CD4-positive, alpha-beta T cell treated with Interleukin-12 subunit alpha and Interleukin-12 subunit beta, for 1 hour (primary cell): ENCODE measurements at places on chromosomes 2 and 18.

DNA sequence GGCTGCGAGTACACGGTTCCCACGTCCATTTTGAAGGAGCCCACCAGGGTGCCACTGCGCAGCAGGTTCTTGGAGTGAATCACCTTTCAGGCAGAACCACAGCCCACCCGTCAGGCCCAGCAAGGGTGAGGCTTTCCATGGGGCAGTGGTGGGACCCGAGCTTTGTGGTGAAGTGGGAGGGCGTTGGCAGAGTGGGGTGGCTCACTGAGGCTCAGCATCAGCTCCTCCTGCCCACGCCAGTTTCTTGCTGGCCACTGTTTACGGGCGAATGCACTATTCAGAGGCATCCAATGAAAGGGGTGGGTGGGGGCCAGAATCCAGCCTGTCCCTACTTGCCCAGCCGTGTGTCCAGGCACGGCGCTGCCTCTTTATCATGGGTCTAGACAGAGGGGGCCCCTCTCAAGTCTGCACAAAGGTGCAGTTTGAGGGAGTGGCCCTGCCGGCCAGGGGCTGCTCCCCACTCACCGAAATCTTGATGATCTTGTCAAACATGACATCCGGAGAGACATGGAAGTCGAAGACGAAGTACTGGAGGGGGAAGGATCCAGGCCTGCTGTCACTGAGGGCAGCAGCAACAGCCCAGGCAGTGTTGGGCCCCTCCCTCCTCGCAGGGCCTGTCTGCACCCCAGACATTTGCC, 11.4 kb upstream of the OTOF start:
- DNase-seq, result no peak

- no peak for DNase-seq
Measured at GRCh38 chr2:185952100-185952499, 213.5 kb downstream of the FSIP2 start.

DNA sequence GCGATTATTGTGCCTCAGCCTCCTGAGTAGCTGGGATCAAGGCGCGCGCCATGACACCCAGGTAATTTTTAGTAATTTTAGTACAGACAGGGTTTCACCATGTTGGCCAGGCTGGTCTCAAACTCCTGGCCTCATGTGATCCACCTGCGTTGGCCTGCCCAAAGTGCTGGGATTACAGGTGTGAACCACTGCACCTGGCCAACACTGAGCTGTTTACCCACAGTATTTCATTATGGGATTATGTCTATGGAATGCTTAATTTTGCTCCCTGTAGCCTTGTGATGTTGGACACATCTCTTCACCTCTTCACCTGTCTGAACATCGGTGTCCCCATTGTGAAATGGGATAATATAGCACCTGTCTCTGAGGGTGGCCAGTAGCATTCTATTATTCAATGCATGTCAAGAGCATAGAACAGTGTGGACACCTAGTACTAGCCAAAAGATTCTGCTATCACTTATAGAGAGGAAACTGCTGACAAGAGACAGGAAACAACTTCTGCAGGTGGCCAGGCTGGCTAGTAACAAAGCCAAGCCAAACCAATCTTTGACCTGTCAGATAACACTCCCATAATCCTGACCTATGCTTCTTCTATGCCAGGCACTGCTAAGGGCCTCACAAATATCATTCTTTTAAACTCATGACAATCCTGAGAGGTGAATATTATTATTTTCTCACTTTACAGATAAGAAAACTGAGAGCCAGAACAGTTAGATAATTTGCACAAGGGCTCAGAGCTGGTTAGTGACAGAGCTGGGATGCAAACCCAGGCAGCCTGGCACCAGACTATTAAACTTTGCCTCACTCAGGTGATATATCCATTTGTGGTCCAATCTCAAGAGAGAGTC, 29.4 kb upstream of the REEP1 start:
- DNase-seq, result no peak

- DNase-seq, result peak; percentile 17
Measured at GRCh38 chr2:240655931-240656886, 26.5 kb downstream of the AQP12B start.

GRCh38 chr2:64565949-64566710, 42.0 kb downstream of the AFTPH start:
- no peak for DNase-seq

DNA sequence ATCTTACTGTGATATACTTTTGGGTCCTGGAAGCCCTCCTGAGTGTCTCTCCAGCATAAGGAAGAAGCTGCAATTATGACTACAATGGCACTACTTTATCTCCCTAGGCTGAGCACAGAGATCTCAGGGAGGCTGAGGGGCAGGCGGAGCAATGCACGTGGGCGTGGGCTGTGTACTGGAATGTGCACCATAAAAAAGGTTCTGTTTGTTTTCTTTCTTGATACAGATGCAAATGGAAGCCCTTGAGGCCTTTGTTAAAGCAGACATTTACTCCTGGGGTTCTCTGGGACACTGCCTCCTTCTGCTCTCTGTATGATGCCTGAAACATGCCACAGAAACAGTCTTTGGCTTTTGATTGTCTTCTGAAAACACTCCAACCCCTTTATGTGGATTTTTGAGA, 79.1 kb upstream of the DLX2 start:
- no peak for DNase-seq

- DNase-seq, result no peak
Measured at GRCh38 chr2:53768242-53768542, 588 bp downstream of the CHAC2 start.

DNA sequence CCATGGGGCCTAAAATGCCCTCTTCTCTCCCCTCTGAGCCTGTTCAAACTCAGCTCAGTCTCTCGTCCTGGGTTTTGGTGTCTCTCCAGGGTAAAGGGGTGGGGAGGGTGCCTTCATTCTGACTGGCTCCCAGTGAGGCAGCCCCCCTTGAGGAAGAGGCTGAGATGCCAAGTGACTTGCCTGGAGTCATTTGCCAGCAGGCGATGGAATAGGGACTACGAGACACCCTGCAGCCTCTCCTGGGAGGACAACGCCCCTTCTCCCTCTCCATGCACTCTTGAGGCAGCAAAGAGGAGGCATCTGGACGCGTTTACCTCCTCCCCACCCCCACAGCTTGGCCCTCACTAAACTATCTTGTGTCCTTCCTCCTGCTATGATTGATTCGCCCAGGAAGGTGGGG, 760 bp upstream of the STON1 start:
- no peak for DNase-seq

DNA sequence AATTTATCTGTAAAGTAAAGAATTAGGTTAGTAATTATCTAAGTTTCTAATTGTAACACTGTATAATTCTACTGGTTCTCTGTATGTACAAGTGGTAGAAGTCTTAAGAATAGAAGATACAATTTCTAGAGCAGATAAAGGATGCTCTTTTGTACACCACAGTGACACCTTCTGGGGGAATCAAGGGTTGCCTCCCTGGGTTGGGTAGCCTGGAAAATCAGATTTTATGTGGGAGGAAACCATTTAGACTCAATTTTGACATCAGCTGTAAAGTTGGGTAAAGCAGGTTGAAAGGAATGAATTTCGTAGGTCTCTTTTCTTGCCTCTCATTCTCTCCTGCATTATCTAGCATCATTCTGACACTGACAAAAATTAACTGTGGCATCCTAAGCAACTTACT, 354.8 kb downstream of the DCC start:
- no peak for DNase-seq

DNA sequence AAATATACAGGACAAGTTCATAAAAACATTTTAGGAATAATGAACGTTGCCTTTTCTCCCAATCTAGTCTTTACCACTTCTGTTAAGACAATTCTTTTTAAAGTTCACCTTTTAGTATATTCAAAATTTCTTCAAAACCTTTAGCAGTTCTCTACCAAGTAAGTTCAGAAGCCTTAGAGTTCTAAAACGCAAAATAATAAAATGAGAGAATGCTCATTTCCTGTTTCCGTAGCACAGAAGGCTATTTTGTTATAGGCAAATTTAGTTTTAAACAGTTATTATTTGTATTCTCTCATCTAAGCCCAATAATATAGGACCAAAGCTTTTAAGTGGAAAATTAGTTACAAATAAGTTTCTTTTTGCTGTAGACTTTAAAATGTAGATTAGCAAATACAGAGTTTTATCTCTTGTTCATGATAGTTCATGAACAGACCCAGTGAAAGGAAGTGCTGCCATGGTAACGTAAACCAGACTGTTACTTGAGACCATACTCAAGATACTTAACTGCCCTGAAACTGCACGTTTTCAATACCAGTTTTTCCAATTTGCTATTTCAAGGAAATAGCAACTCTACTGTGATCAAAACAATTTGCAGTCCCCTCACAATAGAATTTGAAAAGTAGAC, 173.1 kb upstream of the STON1 start:
- DNase-seq, result peak; percentile 70

DNA sequence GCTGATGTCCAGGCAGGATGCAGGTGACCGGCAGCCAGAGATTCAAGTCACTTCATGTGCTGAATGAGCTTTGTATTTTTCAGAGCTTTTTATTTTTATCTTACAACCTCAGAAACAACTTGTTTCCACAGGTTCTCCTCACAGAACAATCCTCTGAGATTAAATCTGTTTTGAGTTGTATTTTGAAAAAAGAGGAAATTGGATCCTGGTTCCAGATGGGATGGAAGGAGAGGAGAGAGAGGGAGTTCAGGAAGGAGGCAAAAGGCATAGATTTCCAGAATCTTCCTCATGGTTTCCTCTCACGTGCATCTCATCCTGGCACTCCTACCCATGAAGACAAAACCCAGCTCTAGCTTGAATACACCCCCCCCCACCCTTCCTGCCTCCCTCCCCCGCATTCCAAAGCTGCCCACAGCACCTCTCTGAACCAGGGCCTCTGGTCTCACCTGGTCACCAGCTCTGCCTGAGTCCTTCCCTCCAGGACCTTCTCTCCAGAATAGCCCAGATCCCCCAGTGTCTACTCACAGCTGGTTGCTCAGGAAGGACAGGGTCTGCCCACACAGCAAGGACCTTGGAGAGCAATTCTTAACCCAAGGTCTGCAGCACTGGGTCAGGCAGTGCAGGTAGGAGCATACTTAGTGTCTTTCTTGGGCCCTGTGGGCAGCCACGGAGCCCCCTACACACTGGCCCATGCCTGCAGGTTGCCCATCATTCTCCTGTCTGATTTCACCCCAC, 104.7 kb downstream of the ZFP36L2 start:
- no peak for DNase-seq

GRCh38 chr2:107927034-107927534, 59.2 kb upstream of the SLC5A7 start:
- no peak for DNase-seq

- no peak for DNase-seq
Measured at GRCh38 chr2:222622910-222623309, 33.0 kb downstream of the FARSB start.

- DNase-seq, result no peak
Measured at GRCh38 chr2:108637304-108637669, 82.0 kb upstream of the RANBP2 start.

DNA sequence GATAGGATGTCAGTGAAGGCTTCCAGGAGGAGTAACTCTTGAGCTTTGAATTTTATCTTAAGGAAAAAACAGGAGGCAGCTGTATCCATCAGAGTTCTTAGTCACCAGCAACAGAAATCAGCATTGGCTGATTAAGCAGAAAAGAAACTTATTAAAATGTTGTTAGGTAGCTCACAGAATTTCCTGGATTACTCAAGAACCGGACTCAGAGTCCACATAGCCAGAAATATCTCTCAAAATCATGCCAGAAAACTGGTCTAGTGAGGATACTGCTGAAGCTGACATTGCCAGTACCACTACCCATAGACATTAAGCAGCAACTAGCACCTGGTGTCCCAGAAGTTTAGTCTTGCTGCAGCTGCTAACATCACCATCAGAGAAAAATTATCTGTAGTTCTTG, 10.1 kb upstream of the AFTPH start:
- no peak for DNase-seq

DNA sequence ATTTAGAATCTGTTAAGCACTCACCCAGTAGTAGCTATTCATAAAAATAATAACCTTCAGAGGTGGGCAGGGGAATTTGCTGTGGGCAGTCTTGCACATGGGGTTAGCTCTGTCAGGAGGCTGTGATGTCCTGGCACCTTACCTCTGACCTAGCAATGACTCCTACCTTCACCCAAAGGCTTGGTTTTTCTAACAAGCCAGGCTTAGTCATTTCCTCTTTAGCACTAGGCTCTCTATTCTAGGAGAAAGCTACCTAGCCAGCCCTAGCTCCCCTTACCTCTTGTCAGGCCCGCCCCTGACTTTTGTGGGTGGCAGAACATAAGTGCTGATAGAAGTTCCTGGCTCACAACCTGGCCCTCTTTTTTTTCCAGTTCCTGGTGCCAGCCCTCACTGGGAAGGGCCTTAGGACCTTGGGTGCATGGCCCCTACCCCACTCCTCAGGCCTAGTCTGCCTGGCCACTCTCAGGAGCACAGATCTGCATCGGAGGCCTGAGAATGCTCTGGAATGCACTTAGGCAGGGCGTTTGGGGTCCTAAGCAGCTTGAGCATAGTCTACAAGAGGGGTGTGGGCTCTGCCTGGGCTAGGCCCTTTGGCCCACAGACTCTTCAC, 17.7 kb downstream of the CPLX4 start:
- DNase-seq, result no peak

DNA sequence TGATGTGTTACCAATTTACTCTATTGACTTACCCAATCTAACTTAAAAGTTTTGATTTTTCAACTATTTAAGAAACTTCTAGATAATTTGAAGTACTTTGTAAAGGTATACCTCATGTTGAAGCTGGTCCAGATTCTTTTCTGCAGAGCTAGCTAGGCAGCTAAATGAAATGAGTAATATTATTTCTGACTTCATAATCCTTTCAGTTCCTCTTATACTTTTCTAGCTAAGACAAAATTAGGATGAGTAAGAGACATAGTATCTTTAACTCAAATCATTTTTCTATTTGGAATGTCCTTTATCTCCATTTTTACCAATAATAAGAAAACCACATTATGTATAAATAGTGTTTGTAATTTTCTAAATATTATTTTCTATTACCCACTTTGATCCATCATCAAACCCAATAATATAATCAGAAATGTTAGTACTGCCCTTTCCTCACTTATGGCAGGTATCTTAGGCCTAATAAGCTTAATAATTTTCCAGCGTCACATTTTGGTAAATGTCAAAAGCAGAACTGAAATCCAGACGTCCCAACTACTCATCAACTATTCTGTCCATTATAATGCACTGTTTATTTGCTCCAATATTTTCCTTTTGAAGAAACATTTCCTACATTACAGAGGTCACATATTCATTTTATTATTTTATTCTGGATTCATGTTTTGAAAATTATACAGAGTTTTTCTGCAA, 456.6 kb downstream of the THSD7B start:
- DNase-seq, result no peak

- DNase-seq, result no peak
Measured at GRCh38 chr2:73494031-73494430, 108.4 kb downstream of the ALMS1 start.

GRCh38 chr2:167132906-167133555, 244.8 kb downstream of the XIRP2 start:
- no peak for DNase-seq

- no peak for DNase-seq
Measured at GRCh38 chr2:105294046-105294445, 35.5 kb downstream of the TGFBRAP1 start.

DNA sequence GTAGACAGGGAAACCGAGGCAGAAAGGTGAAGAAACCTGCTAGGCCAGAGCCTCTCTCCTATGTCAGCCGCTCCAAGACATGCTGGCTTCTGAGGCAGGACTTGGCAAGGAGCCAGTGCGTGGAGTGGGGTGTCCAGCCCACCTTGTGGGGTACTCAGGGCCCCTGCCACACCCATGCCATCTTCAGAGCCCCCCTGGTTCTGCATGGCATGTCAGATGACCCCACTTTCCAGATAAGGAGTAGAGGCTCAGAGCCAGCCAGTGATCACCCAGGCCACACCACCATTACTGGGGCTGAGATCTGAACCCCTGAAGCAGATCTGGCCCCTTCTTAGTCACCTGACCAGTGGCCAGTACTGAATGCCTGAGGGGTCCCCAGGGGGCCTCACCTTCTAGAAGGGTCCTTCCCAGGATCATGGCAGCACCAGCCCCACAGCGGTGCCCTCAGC, 14.7 kb downstream of the CROCC2 start:
- DNase-seq, result no peak

GRCh38 chr2:30078521-30078920, 68.3 kb upstream of the YPEL5 start:
- DNase-seq, result no peak
